ENCODE measurements at places on chromosomes 6 and 20. TPM values are rescaled to one million over a fixed set of nuclear protein-coding genes. Genes with fewer than 3 reads are reported as not detected.

Gene SIRPG
- total RNA-seq, result not detected

Gene NCOA6
- 5.0 TPM for total RNA-seq

Gene WASF1
- total RNA-seq, result 10.2 TPM

Gene LHFPL5
- not detected for total RNA-seq

Gene PRSS16
- not detected for total RNA-seq

Gene SLC29A1
- total RNA-seq, result 72.0 TPM

Gene TFAP2B
- total RNA-seq, result not detected

Gene CLPSL2
- total RNA-seq, result not detected

Gene TRIM40
- not detected for total RNA-seq

Gene SCRT2
- not detected for total RNA-seq

Gene SOBP
- total RNA-seq, result 2.6 TPM

Gene POU5F1
- total RNA-seq, result 0.56 TPM
